G401 (cell line): ENCODE measurements at places on chromosomes 5 and 9. TPM values are rescaled to one million over a fixed set of nuclear protein-coding genes. Genes with fewer than 3 reads are reported as not detected.

OR1L4 gene
- total RNA-seq, result not detected in 2 replicates

BTNL9 gene
- 0.98 and 5.3 TPM in 2 replicates for total RNA-seq

CA9 gene
- total RNA-seq, result 0.86 TPM in 1 of 2 replicates, not detected in the other

RBM18 gene
- total RNA-seq, result 15.7 and 22.4 TPM in 2 replicates

PRDM9 gene
- total RNA-seq, result not detected in 2 replicates

ADRA1B gene
- 41.4 and 46.5 TPM in 2 replicates for total RNA-seq

TTC16 gene
- not detected in 2 replicates for total RNA-seq

PPP3R2 gene
- total RNA-seq, result not detected in 2 replicates

PCDHA10 gene
- under 0.01 and 0.06 TPM in 2 replicates for total RNA-seq

OTP gene
- not detected in 2 replicates for total RNA-seq

ABO gene
- not detected in 2 replicates for total RNA-seq

PCDHB9 gene
- total RNA-seq, result 0.18 and 7.3 TPM in 2 replicates

FCN2 gene
- total RNA-seq, result not detected in 2 replicates

AGTPBP1 gene
- total RNA-seq, result 85.2 and 122 TPM in 2 replicates

PCDHA9 gene
- total RNA-seq, result not detected in 2 replicates

IFNA2 gene
- not detected in 2 replicates for total RNA-seq

FOCAD gene
- total RNA-seq, result 17.9 and 33.5 TPM in 2 replicates

SHOC1 gene
- total RNA-seq, result not detected in 2 replicates

NUTM2G gene
- not detected in 2 replicates for total RNA-seq

FREM1 gene
- 0.07 and 0.37 TPM in 2 replicates for total RNA-seq

FAM200C gene
- 4.9 and 5.2 TPM in 2 replicates for total RNA-seq

PRRX2 gene
- total RNA-seq, result not detected in 2 replicates

PANK3 gene
- total RNA-seq, result 30.7 and 44.6 TPM in 2 replicates

LTC4S gene
- 7.1 and 9.4 TPM in 2 replicates for total RNA-seq

CPLANE1 gene
- 11.1 and 25.3 TPM in 2 replicates for total RNA-seq

CDH10 gene
- not detected in 2 replicates for total RNA-seq

TBCA gene
- total RNA-seq, result 493 and 498 TPM in 2 replicates

HRCT1 gene
- total RNA-seq, result not detected in 2 replicates

KCTD16 gene
- 0.18 TPM in 1 of 2 replicates, not detected in the other for total RNA-seq

PCDHB11 gene
- 0.10 and 1.4 TPM in 2 replicates for total RNA-seq

SLIT3 gene
- total RNA-seq, result 0.03 TPM in 1 of 2 replicates, not detected in the other

HSDL2 gene
- 35.1 and 61.3 TPM in 2 replicates for total RNA-seq

PCDH12 gene
- not detected in 2 replicates for total RNA-seq

SHISAL2B gene
- total RNA-seq, result 4.9 and 5.1 TPM in 2 replicates

PCDHAC1 gene
- total RNA-seq, result 6.5 and 9.5 TPM in 2 replicates

ZNF608 gene
- 25.7 and 34.8 TPM in 2 replicates for total RNA-seq

GRIN1 gene
- total RNA-seq, result not detected in 2 replicates

SLC45A2 gene
- total RNA-seq, result 0.17 TPM in 1 of 2 replicates, not detected in the other

PAEP gene
- total RNA-seq, result not detected in 2 replicates

OLFM1 gene
- total RNA-seq, result 5.9 and 6.5 TPM in 2 replicates

ELOVL7 gene
- total RNA-seq, result 34.8 and 37.3 TPM in 2 replicates

GABRP gene
- not detected in 2 replicates for total RNA-seq

DEPDC1B gene
- total RNA-seq, result 164 and 223 TPM in 2 replicates

KIAA1958 gene
- 3.0 and 6.8 TPM in 2 replicates for total RNA-seq

BASP1 gene
- not detected in 2 replicates for total RNA-seq

NRARP gene
- 6.3 and 6.7 TPM in 2 replicates for total RNA-seq

POU5F2 gene
- 0.03 and 0.49 TPM in 2 replicates for total RNA-seq

CAMK2A gene
- total RNA-seq, result 0.06 and 0.31 TPM in 2 replicates

TAS2R1 gene
- not detected in 2 replicates for total RNA-seq

SMIM32 gene
- not detected in 2 replicates for total RNA-seq

ANKRD34B gene
- 0.17 TPM in 1 of 2 replicates, not detected in the other for total RNA-seq
